ENCODE measurements at places on chromosomes 12 and 14. TPM values are rescaled to one million over a fixed set of nuclear protein-coding genes. Genes with fewer than 3 reads are reported as not detected.

- DNase-seq, result peak; percentile 33
Measured at GRCh38 chr14:92728759-92729364, 19.6 kb downstream of the LGMN start.

GRCh38 chr14:32070282-32070681 is 6.8 kb upstream of the ARHGAP5 start:
- DNase-seq, result no peak

Gene PAX9
- 4.5 TPM for total RNA-seq

GRCh38 chr14:69804902-69805301 is 7.9 kb upstream of the SLC10A1 start:
- DNase-seq, result no peak

GRCh38 chr12:128305336-128305892 is 38.4 kb downstream of the TMEM132C start:
- no peak for DNase-seq

Gene LIN52
- total RNA-seq, result 11.2 TPM

GRCh38 chr14:33676135-33676566 is 274.7 kb downstream of the EGLN3 start:
- peak; percentile 53 for DNase-seq

DNA sequence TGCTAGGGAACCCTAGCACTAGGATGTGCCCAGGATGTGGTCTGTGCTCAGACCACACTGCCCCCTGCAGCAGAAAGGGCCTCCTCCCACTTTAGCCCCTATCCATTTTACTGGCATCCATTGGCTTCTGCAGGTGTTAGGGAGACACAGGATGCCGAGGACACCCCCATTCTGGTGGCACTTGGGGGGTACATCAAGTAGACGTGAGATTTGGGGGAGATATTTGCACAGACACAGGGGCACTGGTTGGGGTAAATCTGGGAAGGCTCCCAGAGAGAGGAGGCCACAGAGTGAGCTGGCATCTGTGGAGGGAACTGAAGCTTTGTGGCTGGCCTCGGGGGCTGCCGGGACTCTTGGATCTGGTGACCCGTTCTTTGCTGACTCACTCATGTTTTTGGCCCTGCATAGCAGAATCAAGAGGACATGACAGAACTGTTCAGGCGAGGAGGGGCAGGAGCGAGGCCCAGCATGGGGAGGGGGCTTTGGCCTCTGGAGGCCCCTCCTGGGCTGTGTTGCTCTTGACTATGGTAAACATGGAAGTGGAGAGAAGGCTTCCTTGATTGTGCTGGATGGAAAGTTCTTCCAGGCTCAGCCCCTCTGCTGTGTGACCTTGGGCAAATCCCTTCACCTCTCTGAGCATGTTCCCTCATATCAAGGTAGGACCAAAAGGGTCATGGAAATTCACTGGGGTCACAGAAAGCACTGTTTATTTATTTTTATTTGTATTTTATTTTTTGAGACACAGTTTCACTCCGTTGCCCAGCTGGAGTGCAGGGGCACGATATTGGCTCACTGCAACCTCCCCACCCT is 1.8 kb downstream of the PLBD2 start:
- DNase-seq, result no peak

DNA sequence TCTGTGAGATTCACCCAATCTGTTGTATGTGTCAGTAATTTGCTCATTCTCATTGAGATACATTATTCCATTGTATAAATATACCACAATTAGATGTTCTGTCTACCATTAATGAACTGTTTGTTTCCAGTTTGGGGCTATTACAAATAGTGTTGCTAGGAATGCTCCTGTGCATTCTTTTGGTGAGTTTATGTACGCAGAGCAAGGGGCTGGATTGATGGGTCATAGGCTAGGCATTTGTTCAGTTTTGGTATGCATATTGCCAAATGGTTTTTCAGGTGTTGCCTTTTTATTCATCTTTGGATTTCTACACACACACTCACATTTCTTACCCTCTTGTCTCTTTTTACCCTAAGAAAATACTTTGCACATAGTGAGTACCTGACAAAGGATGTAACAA is 93.4 kb downstream of the GPATCH2L start:
- DNase-seq, result no peak

All from Calu3 (cell line).